HFFc6 (cell line): ENCODE measurements at places on chromosomes 1 and 21. TPM values are rescaled to one million over a fixed set of nuclear protein-coding genes. Genes with fewer than 3 reads are reported as not detected.

GRCh38 chr1:40861224-40862003, 749 bp downstream of the CITED4 start:
- peaks cover 16% of the 10 kb centered on the region for H3K4me1 ChIP-seq
- H3K27ac ChIP-seq: peak overlapping the region; percentile 46; the same call in 1 of the 2 replicates
- no peaks in the 10 kb centered on the region for H3K36me3 ChIP-seq
- H3K4me3 ChIP-seq: peak overlapping the region; percentile 76

FCRLA gene
- total RNA-seq: 2.7 to 4.1 TPM (median 2.8 TPM) in 3 replicates

DNA sequence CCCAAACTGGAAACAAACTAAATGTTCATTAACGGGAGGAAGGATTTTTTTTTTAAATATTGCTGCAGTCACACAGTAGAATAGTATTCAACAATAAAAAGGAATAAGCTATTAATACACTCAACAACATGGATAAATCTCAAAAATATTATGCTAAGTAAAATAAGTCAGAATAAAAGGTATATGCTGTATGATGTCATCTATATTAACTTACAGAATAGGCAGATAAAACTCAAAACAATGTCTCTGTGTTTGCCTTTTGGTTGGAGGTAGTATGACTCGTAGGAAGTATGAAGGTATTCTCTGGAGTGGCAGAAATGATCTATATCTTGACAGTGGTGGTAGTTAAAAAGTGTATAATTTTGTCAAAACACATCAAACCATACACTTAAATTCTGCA, 6.1 kb upstream of the ST6GALNAC5 start:
- H3K4me3 ChIP-seq: no peak overlapping the region
- DNase-seq: no peak
- H3K27ac ChIP-seq: no peak overlapping the region
- peaks cover 26% of the 10 kb centered on the region for H3K27me3 ChIP-seq

PINK1 gene
- total RNA-seq: 97.8 to 136 TPM (median 123 TPM) in 3 replicates

GCSAML gene
- total RNA-seq: not detected in 2 replicates

DNA sequence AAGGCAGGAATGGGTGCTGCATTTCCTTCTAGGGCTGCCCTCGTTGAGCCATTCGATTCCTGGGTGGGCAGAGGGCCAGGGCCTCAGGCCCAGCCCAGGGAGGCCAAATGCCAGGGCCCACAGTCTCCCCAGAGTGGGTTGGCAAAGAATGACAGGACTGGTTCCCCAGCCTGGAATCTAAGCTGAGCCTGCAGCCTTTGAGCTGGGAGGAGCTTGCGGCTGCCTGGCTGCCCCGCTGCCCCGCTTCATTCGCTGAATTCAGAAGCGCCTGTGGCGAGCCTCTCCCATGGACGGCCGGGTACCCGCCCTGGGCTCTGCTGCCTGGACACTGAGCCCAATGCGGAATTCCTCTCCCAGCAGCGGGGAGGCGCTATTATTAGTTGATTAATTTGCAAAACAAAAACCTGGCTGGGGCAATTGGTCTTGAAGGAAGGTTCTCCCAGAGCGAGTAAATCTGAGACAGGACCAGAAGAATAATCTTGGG, 32.3 kb upstream of the TARDBP start:
- H3K4me3 ChIP-seq: peak overlapping the region; percentile 21; the same call in 1 of the 2 replicates
- H3K27ac ChIP-seq: no peak overlapping the region
- no peaks in the 10 kb centered on the region for H3K36me3 ChIP-seq
- peaks cover 16% of the 10 kb centered on the region for H3K4me1 ChIP-seq
- H3K27me3 ChIP-seq: peaks cover 31% of the 10 kb centered on the region

DNA sequence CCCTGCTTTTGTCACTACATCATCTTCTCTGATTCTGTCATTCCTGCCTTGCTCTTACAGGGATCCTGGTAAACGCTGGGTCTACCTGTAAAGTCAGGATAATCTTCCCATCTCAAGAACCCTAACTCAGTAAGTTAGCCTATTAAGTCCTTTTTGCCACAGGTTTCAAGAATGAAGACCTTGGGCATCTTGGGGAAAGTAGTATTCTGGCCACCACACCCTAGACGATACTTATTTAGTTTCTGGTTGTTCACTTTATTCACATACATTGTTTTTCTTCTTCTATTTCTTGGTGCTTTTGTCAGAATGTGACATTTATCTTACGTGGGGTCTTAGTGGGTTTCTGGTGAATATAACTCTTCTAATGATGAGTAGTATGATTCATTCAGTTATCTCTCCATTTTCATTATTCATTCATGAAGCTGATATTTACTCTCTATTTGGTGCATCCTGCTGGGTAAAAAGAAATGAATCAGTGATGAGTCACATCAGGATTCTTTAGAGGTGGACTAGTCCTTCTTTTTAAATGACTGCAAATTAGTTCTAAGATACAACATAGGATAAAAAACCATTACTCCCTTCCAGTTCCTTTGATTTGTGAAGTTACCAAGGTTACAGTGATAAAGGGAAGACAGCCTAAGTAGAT, 514.4 kb upstream of the B3GALT2 start:
- DNase-seq: peak; percentile 84
- H3K27me3 ChIP-seq: 0 out of 2 replicates have a peak, but pooled peaks cover 3% of the 10 kb centered on the region
- peaks cover 56% of the 10 kb centered on the region for H3K4me1 ChIP-seq
- no peak overlapping the region; the same call in 1 of the 2 replicates for H3K4me3 ChIP-seq

ADGRL4 gene
- total RNA-seq: 14.2 to 25.7 TPM (median 15.3 TPM) in 3 replicates

KIAA0040 gene
- not detected in 3 replicates for total RNA-seq

GRCh38 chr1:30668546-30669327, 54.6 kb downstream of the MATN1 start:
- H3K36me3 ChIP-seq: peaks cover 4% of the 10 kb centered on the region
- H3K27me3 ChIP-seq: peaks cover 5% of the 10 kb centered on the region
- H3K4me1 ChIP-seq: peaks cover 46% of the 10 kb centered on the region
- peak; percentile 50 for DNase-seq

DNA sequence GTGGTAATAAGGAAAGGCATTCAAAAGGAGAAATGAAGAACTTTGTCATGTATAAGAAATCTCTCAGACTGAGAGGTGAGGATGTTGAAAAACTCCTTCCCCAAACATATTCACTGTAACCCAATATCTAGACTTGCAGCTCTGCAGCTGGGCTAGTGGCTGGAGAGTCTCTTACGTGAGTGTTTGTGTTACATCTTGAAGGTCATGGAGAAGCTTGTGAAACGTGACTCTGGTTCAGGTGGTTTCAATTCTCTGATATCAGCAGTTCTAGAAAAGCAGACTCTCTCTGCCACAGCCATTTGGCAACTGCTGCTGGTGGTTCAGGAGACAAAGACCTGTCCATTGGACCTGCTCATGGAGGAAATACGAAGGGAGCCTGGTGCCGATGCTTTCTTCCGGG, 55.0 kb upstream of the EPHA8 start:
- no peak for DNase-seq
- no peaks in the 10 kb centered on the region for H3K27me3 ChIP-seq
- H3K4me3 ChIP-seq: no peak overlapping the region
- H3K36me3 ChIP-seq: peaks cover 24% of the 10 kb centered on the region

RGS5 gene
- 4.0 to 6.5 TPM (median 5.6 TPM) in 3 replicates for total RNA-seq

C4BPB gene
- 0.30 to 0.90 TPM (median 0.55 TPM) in 3 replicates for total RNA-seq

LCE4A gene
- 0.37 TPM in 1 of 3 replicates, not detected in the others for total RNA-seq

DNA sequence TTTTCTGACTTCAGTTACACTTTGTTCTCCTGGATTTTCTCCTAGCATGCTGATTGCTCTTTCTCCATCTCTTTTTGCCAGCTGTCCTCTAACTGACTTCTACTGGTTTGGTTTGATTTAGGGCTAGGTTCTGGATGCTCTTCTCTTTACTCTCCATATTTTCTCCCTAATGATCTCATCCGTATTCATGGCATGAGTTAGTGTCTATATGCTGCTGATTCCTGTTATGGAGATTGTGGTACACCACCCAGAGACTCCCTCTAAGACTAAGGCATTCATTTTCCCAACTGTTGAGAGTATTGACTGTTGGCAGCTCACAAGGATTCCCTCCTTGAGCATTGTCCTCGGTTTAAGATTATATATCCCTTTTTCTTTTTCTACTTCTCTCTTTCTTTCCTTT, 28.9 kb downstream of the S1PR1 start:
- H3K36me3 ChIP-seq: no peaks in the 10 kb centered on the region
- H3K4me3 ChIP-seq: no peak overlapping the region
- peaks cover 37% of the 10 kb centered on the region for H3K4me1 ChIP-seq
- no peak overlapping the region for H3K27ac ChIP-seq

GRCh38 chr1:227891955-227892488, 55.7 kb downstream of the WNT9A start:
- no peaks in the 10 kb centered on the region for H3K36me3 ChIP-seq
- DNase-seq: no peak
- H3K4me3 ChIP-seq: no peak overlapping the region
- peaks cover 4% of the 10 kb centered on the region for H3K27me3 ChIP-seq
- peaks cover 6% of the 10 kb centered on the region; the same call in 1 of the 2 replicates for H3K4me1 ChIP-seq

GRCh38 chr1:55071477-55071876, 32.1 kb downstream of the PCSK9 start:
- no peak overlapping the region for H3K4me3 ChIP-seq
- no peaks in the 10 kb centered on the region; the same call in 1 of the 2 replicates for H3K27me3 ChIP-seq
- H3K4me1 ChIP-seq: no peaks in the 10 kb centered on the region
- DNase-seq: peak; percentile 59
- no peak overlapping the region for H3K27ac ChIP-seq

BCL10 gene
- 31.1 and 36.6 TPM in 2 replicates for total RNA-seq

- H3K27me3 ChIP-seq: peaks cover 2% of the 10 kb centered on the region; the same call in 1 of the 2 replicates
- H3K36me3 ChIP-seq: no peaks in the 10 kb centered on the region
- peaks cover 70% of the 10 kb centered on the region for H3K4me1 ChIP-seq
- H3K27ac ChIP-seq: no peak overlapping the region
- no peak overlapping the region; the same call in 1 of the 2 replicates for H3K4me3 ChIP-seq
Measured at GRCh38 chr1:58813361-58813760, 29.5 kb upstream of the JUN start.

DNA sequence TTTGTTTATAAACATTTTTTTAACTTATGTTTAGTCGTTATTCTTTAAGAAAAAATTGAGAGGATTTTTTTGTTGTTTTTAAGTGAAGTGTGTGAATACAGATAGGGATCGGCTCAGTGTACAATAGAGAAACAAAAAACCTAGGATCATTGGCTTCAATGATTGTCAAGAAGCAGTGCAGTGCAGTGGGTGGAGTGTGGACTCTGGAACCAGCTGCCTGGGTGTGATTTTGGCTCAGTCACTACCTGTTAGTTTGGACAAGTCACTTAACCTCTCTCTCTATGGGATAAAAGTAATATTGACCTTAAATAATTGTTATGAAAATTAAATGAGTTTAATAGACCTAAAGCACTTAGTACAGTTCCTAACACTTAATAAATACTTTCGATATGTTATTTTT, 41.3 kb downstream of the SCCPDH start:
- H3K36me3 ChIP-seq: peaks cover 36% of the 10 kb centered on the region
- H3K4me3 ChIP-seq: no peak overlapping the region
- DNase-seq: no peak
- H3K4me1 ChIP-seq: peaks cover 16% of the 10 kb centered on the region
- H3K27me3 ChIP-seq: no peaks in the 10 kb centered on the region; the same call in 1 of the 2 replicates
- no peak overlapping the region for H3K27ac ChIP-seq

DNA sequence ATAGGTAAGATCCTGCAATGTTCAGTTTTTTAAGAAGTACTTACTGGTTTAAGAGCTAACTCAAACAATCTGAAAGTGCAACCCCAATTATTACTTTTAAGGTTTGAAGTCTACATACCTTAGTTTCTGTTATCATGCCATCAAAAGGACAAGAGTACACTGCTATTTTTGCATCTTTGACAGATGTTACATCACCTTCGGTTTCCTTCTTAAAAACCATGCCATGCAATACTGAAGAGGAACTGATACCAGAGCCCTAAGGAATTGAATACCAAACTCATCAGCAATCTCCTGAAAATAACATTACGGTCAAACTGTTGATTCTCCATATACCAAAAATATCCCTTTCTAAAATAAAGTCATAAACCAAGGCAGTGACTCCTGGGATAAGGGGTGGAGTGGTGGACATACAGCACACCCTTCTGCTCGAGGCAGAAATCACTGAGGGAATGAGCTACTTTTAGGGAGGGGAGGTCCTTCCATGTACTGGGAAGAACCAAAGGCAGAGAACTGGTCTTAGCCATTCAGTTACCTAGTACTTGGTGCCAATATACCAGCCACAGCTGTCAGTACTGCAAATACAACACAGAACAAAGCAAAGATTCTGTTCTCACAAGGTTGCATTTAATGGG, 8.5 kb downstream of the CCT8 start:
- H3K27me3 ChIP-seq: no peaks in the 10 kb centered on the region
- H3K27ac ChIP-seq: no peak overlapping the region
- H3K4me3 ChIP-seq: no peak overlapping the region
- DNase-seq: no peak

DNA sequence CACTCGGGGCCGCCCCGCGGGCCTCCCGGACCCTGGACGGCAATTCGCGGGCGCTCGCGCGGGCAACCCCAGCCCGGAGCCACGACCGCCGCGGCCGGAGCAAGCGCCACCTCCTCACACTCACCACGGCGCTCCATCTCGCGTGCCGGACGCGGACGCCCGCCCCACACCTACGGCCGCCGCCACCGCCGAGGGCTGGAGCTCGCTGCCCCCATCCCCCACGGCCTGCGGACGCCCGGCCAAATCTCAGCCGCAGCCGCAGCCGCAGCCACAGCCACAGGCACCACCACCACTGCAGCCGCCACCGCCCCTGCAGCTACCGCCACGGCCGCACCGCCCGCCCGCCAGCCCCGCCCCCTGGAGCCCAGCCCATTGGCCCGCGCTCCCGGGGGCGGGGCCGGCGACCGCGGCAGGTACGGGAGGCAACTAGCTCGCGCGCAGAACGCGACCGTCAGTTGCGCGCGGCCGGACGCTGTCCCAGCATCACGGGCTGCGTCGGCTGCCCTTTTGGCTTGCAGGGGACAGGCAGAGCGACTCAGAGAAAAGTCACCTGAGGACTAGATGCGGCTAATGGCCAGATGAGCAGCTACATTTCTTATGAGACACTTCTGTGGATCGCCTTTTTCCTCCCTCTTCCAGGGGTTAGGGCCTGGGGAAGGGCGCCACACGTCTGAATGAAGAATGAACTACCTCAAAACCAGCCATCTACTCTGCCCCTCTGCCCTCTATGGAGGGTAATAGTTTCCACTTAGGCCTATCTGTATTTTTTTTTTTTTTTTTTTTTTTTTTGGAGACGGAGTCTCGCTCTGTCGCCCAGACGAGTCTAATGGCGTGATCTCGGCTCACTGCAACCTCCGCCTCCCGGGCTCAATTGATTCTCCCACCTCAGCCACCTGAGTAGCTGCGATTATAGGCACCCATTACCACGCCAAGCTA, at the start of gene ARHGAP29:
Gene ARHGAP29, minus strand, starts transcription at position 294 of the 936 bp plus-strand sequence. CDS start 5,973 bp downstream, outside the sequence.
- H3K4me1 ChIP-seq: peaks cover 64% of the 10 kb centered on the region
- H3K4me3 ChIP-seq: peak within 1 kb of the TSS; percentile 94
- H3K36me3 ChIP-seq: peaks cover 13% of the 10 kb centered on the region
- DNase-seq: peak; percentile 58
- H3K27ac ChIP-seq: peak within 1 kb of the TSS; percentile 69
